Activated naive CD4-positive, alpha-beta T cell treated with anti-CD3 and anti-CD28 coated beads, Interleukin-2, amount 10 ng/mL, durations not matched to agents 7 days and 5 days (primary cell): ENCODE measurements at places on chromosomes 3 and 15.
A peak's percentile ranks its signal among the peaks of the same experiment; 100 is the strongest.

- peak; percentile 56 for DNase-seq
Observed at GRCh38 chr3:19866751-19867347, 67.2 kb downstream of the EFHB start.

- DNase-seq = no peak
Observed at GRCh38 chr3:46908294-46908985, 30.9 kb downstream of the PTH1R start.

- DNase-seq = no peak
Observed at GRCh38 chr3:65623362-65623761, 415.4 kb downstream of the MAGI1 start.

DNA sequence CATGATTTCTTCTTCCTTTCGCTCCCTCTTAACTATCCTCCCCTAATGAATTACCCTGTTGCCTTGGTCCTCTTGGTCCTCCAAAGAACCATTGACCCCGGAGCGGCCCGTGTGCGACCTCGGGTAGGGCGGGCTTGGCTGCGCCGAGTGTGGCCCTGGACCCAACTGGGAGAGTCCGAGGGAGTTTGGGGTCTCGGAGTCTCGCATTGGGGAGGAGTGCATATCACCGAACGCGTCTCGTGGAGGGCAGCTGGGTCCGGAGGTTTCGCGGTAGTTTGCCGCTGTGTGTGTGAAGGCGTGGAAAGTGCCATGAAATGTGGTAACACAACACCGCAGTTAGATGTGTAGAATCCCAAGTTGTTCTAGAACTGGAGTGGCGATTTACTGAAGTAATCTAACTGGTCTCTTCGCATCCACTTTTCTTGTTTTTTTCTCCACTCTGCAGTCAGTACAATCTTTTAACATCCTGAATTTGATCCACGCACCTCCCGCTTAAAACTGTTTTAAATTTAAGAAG is 363 bp downstream of the GTF2E1 start:
- DNase-seq = no peak
